Right lung (tissue), 10 donors: ENCODE measurements at places on chromosomes 12 and 14.

- DNase-seq, result peak; percentile 46
Observed at GRCh38 chr12:108338915-108339657, at the start of gene CMKLR1. TSS of gene CMKLR1 (minus strand) at chr12:108339311. CDS start at chr12:108293591, 45,720 bp downstream.

- no peak for DNase-seq
Observed at GRCh38 chr12:26557326-26557725, 275.7 kb downstream of the ITPR2 start.

- no peak for DNase-seq
Observed at GRCh38 chr14:28382444-28383190, 384.0 kb upstream of the FOXG1 start.

DNA sequence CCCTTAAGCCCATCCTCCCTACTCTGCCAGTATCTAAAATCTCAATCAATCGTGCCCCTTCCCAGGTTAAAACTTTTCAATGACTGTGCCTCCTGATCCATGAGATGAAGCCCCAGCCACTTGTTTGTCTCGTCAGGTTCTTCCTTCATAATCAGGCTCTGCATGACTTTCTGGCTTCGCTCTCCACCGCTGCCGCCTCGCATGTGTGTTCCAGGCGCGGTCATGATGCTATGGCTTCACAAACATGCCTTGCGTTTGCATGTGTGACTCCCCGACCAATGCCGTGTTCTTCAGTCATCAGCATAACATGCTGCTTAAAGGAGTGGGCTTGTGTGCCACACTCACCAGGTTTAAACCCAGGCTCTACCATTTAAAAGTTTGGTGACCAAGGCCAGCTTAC lies 5.0 kb upstream of the C1RL start:
- no peak for DNase-seq

DNA sequence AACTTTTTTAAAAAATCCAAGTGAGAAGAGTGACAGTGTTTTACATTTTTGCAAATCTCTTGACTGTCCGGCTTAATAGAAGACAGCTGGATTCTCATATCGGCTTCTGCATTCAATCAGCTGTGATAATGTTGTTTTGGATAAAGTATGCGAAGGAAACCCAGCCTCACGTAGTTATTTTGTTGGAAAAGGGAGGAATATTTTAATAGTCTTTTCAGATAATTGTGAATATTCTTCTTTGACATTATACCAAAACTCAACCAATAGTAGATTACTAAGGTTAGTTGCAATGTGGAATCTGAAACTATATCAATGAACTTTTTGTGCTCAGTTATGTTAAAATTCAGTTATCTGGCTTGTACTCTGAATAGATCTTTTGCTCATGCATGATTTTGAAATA lies 276.5 kb downstream of the ZFP36L1 start:
- DNase-seq, result no peak

DNA sequence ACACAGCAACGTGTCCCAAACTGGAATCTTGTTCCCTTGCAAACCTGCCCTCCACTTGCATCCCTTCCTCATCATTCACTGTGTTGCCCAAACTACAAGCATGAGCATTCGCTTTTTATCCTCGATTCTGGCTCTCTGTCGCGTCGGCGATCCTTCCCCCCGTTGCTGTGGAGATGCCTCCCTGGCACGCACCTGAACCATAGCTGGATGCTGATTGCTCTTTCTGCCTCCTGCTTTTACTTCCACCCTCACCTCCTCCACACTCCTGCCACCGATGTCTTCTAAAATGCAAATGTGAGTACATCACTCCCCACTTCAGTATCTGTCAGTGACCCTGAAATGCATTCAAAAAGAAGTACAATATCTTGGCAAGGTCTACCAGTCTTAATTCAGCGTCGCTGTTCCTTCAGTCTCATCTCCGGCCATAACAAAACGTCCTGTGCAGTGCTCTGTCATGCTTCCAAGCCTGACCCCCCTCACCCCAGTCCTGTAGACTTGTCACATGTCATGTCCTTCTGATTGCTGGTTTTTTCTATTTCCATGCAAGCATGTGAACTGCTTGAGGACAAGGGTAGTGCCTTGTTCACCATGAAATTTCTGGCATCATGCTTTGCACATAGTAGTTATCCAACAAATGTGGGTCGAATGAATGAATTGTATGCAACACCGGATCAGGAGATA lies 2.5 kb upstream of the PPP2R5C start:
- no peak for DNase-seq

GRCh38 chr12:77435446-77436091 lies 370.2 kb upstream of the E2F7 start:
- DNase-seq, result no peak
